ENCODE measurements at places on chromosomes 3 and 15.

GRCh38 chr15:68154923-68155559 is 50.1 kb downstream of the CALML4 start:
- peak; percentile 46 for DNase-seq

GRCh38 chr15:64883997-64884511 is 27.6 kb upstream of the ANKDD1A start:
- peak; percentile 73 for DNase-seq

GRCh38 chr3:49785565-49786356 is 581 bp downstream of the IP6K1 start:
- DNase-seq, result no peak

- no peak for DNase-seq
These were observed 76.4 kb downstream of the DHX36 start for GRCh38 chr3:154247806-154248415.

- no peak for DNase-seq
These were observed 52.6 kb upstream of the TGFBR2 start for GRCh38 chr3:30553641-30554316.

- DNase-seq, result no peak
These were observed 28.3 kb upstream of the HHATL start for GRCh38 chr3:42730706-42731420.

DNA sequence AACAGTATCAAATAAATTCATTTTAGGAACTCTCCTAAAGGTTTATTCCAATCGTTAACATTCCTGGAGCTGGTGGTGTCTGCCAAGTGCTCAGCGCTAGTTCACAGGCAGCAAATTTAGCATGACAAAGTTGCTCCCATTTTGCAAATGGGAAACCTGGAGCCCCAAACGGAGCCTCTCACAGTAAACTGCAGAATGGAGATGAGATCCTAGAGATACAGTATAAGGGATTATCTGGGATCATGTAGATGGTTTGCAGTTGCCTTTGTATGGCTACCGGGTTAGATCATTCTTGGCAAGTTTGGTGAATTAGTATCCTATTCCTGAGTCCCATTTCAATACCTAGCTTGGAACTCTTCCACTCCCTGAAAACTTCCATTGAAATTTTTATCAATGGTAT is 173.7 kb downstream of the CDIN1 start:
- no peak for DNase-seq

DNA sequence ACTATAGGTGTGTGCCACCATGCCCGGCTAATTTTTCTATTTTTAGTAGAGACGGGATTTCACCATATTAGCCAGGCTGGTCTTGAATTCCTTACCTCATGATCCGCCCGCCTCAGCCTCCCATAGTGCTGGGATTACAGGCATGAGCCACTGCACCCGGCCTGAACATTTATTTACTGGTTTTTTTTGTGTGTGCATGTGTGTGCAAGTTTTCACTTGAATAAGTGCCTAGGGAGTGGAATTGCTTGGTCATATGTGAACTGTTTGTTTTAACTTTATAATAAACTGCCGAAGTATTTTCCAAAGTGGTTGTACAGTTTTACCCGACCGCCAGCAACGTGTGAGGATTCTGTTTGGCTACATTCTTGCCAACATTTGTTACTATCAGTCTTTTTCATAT is 14.1 kb downstream of the BBS4 start:
- DNase-seq, result no peak

DNA sequence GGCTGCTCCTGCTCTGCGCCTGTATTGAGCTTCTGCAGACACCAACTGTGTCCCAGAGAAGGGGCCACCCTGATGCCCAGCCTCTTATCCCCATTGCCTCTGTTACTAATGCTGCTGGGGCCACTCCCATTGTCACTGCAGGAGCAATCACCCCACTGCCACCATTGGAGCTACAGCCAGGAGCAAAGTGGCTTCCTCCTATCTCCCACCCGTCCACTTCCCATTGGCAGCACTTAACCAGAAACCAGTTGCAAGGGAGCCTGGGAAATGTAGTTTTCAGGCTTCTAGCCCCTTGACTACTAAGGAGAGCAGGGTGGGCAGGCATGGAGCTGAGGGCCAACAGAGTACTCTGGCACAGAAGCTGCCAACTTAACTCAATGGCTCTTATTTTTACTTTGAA is 55.9 kb upstream of the KLF13 start:
- DNase-seq, result no peak

- no peak for DNase-seq
These were observed 284.8 kb downstream of the FEZF2 start for GRCh38 chr3:62088472-62089104.

DNA sequence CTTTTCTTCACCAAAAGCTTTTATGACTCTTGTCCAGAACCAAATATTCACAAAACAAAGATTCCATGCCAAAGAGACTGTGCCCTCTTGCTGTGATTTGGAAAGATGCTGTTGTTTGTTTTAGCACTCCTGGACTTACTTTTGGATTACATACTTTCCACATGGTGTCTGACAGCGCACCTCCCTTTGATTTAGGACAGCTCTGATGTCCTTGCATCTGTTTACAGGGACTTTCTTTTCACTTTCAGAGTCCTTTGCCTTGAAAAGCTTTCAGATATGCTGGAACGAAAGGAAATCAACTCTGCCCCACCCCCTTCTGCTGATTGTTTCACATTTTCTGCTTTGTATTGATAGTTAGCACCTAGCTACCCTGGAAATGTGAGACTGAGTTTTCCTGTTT is 133.0 kb upstream of the NR2E3 start:
- no peak for DNase-seq

GRCh38 chr3:5411786-5412185 is 224.3 kb downstream of the EDEM1 start:
- DNase-seq, result no peak

- DNase-seq, result no peak
These were observed 4.2 kb upstream of the MEIS2 start for GRCh38 chr15:37104424-37104981.

GRCh38 chr3:64685800-64686445 is 1.9 kb downstream of the ADAMTS9 start:
- peak; percentile 33 for DNase-seq

- DNase-seq, result no peak
These were observed 221.4 kb downstream of the OXSM start for GRCh38 chr3:26011276-26011675.

DNA sequence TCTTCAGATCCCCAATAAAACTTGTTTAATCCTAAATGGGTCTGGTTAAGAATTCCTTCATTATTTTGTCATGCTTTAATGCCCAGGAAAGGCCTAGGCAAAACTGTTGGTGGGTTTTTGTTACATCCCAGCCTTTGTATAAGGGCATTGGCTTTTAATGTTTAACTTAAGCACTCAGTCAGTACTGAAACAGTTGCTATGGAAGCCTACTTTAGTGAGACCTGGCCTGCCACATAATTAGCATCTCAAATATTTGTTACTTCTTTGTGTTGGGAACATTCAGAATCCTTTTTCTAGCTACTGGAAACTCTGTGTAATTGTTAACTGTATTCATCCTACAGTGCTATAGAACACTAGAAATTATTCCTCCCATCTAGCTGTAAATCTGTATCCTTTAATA is 369.6 kb upstream of the ATP10A start:
- DNase-seq, result no peak

- no peak for DNase-seq
These were observed 87.7 kb upstream of the LIMD1 start for GRCh38 chr3:45506751-45507391.

- peak; percentile 58 for DNase-seq
These were observed 83.6 kb upstream of the GSK3B start for GRCh38 chr3:120177707-120178306.

DNA sequence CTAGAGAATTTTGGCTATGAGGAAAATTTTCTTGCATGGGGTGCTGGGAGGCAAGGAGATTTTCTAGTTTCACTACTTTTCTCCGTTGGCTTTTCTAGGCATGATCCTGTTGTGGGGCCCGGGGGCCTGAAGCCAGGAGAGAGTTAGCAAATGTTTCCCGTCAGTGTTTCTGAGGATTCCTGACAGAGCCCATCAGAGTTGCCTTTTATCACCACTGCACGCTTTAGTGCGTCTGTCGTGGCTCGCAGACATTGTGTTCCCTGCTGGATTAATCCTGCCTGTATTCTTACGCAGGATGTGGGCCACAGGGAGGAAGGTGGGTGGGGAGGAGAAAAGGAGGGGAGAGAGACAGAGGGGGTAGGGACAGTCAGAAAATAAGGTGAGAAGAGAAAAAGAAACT is 18.1 kb upstream of the BOC start:
- no peak for DNase-seq

DNA sequence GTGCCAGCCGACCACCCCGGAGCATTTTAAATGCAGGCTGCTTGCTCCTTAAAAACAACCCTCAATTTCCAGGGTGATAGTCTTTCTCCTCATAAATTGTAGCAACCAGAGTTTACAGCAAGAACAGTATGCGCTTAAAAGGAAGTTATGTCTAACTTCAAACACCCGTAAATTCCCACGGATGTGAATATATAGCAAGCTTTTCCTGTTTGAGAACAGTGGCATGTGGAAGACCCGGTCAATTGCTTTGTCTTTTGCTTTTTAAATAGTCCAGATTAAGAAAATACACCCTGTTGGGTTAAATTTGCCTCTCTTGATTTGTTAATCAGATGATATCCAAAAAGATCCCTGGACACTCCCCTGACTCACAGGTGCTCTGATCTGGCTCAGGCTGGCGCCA is 20.8 kb downstream of the MRPS25 start:
- no peak for DNase-seq

DNA sequence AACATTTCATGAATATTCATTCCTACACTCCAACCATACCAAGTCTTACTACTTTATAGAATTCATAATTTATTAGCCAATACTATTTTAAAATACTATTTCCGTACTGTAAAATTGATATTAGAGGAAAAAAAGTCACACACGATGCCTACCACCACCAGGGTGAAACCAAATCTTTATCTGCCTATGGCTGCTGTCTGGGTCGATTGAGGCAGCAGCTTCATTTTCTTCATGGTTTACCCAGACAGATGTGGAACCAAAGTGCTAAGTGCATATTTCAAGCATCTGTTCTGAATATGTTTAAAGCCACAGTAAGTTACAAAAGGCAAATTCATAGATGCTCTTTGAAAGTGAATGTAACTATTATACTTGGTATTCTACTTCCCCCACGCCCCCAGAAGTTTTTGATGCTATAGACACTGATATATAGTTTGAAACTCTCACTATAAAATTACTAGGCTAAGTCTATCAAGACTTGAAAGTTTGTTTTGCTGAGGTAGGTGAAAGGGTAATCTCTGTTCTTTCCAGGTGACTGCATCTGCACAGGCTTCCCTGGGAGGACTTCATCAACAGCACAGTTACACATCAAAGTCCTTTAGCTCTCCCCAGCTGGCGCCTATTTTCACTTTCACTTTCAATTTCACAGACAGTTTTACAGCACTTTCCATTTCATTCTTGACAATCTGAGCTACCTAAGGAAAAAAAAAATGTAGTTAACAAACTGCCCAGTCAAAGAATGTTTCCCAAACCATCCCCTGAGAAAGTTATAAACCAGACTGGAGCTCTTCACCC is 113.9 kb downstream of the POLQ start:
- no peak for DNase-seq

DNA sequence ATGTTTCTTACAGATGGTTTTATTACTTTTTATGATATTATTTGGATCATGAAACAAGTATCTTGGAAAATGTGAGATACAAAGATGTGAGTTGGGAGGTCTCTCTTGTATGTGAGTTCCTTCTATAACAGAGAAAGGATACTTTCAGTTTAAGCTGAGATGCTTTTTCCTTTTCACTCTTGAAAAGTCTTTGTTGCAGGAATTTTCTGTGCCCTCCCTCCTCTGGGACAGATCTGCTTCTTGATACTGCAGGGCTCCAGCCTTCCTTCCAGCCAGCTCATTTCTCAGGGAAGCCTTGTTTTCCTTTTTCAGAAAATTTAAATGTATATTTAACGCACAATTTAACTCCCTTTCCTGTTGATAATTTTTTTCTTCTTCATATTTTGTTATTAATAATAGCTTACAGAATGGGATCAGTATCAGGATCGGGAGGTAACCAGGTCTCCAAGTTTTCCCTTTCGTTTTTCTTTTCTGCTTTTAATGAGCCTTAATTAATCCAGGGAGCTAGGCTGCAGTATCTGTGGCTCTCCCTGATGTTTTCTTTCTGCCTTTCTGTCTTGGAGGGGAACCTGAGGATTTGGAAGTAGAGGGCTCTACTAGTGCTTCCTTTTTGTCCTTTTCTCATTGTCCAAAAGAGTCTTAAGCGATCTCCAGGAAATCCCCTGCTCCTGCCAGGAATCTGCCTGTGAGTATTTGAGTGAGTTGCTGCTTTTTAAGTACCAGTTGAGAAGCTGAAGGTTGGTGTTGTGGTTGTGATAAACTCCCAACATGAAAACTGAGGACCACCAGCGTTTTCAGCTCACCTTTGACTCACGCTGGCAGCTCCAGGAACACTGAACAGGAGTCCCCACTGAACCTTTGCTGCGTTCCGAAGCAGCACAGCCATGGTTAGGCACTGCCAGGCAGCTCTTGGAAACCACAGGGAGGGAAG is 105.7 kb downstream of the IGF1R start:
- DNase-seq, result no peak

GRCh38 chr3:53566461-53567145 is 72.2 kb downstream of the CACNA1D start:
- no peak for DNase-seq

GRCh38 chr15:87672309-87673288 is 583.9 kb downstream of the NTRK3 start:
- peak; percentile 14 for DNase-seq

GRCh38 chr3:46865546-46865945 is 2.3 kb upstream of the MYL3 start:
- DNase-seq, result no peak

- DNase-seq, result no peak
These were observed 21.2 kb downstream of the SLC7A14 start for GRCh38 chr3:170564664-170565063.

GRCh38 chr3:55894605-55895004 is 407.5 kb upstream of the WNT5A start:
- no peak for DNase-seq

DNA sequence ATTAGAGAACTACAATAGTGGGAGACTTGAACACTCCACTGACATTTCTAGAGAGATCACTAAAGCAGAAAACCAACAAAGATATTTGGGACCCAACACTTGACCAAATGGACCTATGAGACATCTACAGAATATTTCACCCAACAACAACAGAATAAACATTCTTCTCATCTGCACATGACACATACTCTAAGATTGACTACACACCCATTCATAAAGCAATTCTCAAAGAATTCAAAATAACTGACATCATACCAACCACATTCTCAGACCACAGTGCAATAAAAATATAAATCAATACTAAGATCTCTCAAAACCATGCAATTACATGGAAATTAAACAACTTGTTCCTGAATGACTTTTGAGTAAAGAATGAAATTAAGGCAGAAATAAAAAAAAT is 473.7 kb downstream of the LPP start:
- peak; percentile 31 for DNase-seq

GRCh38 chr3:43144761-43145490 is 39.0 kb upstream of the POMGNT2 start:
- no peak for DNase-seq

DNA sequence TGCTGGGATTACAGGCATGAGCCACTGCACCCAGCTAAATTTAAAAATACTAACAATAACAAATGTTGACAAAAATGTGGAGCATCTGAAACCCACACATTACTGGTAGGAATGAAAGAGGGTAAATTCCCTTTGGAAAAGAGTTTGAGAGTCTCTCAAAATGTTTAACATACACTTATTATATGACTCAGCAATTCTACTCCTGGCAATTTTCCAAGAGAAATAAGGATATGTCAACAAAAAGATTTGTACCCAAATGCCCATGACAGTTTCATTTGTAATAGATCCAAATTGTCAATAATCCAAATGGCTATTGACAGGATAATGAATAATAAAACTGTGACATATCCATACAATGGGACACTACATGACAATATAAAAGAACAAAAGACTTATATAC is 9.0 kb downstream of the HCLS1 start:
- DNase-seq, result no peak

- DNase-seq, result no peak
These were observed 4.9 kb downstream of the FLNB start for GRCh38 chr3:58013099-58013498.
